ENCODE measurements at places on chromosomes 16 and 17.

DNA sequence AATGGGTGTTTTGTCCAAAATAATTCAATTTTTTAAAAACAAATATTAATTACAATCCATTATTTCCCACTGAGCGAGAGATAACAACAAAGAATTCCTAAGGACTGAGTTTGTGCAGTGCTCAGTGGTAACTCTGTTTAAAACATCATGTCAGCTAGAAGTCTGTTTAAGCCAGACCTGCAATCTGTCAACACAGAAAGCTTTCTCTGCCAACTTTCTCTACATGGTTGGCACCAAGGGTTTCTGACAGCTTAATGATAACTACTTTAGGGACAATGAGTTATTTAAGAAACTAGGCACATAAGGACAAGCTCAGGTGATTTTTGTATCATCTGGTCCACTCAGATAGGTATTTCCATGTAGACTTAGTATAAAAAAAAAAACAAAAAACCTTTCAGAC lies 81.8 kb downstream of the WDR59 start:
- DNase-seq: no peak

- no peak for DNase-seq
Measured at GRCh38 chr16:88804173-88804551, 573 bp downstream of the CDT1 start.

GRCh38 chr17:15914400-15915170 lies 30.3 kb upstream of the ADORA2B start:
- no peak for DNase-seq

GRCh38 chr17:78675836-78676235 lies 98.6 kb upstream of the DNAH17 start:
- no peak for DNase-seq

DNA sequence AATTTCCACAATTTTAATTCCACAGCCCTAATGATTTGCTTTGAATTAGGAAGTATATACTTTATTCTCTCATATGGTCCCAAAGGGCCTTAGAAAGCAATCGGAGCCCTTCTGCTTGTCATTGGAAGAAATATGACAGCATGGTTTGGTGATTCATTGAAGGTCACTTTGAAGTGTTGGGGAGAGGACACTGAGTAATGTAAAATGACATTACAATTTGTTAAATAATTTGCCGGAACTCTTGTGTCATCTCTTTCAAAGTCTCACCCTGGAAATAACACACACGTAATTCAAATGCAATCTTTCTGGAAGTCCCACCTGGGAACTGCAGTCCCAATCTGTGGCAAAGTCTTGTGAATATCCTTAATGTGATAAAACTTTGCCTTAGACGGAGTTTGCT lies 59.8 kb downstream of the BMERB1 start:
- DNase-seq: no peak

GRCh38 chr16:23058576-23058975 lies 90.7 kb downstream of the USP31 start:
- DNase-seq: no peak

- no peak for DNase-seq
Measured at GRCh38 chr16:27240948-27241531, 27.5 kb downstream of the NSMCE1 start.

GRCh38 chr17:27543464-27543856 lies 87.2 kb downstream of the KSR1 start:
- no peak for DNase-seq

DNA sequence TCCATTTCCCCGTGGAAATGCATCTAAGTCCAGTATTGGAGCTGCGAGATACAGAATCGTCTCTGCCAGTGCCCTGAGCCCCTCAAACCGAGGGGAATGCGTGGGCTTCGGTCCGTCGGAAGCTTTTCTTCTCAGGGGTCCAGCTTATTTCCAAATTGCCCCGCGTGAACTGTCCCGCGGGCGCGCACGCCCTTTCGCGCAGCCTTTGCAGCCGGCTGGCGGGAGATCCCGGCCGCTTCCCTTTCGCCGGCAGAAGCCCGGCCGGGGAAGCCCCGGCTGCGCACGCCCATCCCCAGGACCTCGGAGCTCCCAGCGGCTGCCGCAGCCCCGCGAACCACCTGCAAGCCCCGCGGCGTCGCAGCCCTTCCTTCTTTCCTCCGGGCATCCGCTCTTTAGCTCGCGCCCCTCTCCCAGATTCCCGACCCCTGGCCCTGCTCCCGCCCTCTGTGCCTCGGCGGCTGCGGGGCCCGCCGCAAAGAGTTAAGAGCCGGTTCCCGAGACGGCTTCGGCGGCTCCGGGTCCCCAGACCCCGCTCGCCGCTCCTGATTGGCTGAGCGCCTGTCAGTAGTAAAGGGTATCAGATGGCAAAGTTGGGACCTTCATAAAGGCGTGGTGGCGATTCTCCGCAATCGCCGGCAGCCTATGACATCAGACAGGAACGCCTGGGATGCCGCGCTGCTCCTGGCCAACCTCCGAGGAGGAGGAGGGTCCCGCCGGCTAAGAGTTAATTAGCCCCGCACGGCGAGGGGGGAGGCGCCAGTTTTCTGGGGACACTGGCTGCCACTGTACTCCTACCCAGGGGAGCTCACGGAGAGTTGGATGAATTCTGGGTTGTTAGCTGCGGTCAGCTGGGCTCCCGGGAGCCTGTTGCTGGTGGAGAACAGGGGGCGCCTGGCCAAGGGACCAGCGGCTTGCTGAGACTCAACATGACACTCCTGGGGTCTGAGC lies at the start of gene MYOCD:
Gene MYOCD (plus strand): TSS at position 628 of the 948 bp plus-strand sequence. CDS start 299 bp downstream, at position 927.
- no peak for DNase-seq
